Esophagus squamous epithelium (tissue), 5 donors: ENCODE measurements at places on chromosomes 2 and 18.

GRCh38 chr2:19829672-19830071 lies 72.1 kb downstream of the TTC32 start:
- DNase-seq, result no peak

DNA sequence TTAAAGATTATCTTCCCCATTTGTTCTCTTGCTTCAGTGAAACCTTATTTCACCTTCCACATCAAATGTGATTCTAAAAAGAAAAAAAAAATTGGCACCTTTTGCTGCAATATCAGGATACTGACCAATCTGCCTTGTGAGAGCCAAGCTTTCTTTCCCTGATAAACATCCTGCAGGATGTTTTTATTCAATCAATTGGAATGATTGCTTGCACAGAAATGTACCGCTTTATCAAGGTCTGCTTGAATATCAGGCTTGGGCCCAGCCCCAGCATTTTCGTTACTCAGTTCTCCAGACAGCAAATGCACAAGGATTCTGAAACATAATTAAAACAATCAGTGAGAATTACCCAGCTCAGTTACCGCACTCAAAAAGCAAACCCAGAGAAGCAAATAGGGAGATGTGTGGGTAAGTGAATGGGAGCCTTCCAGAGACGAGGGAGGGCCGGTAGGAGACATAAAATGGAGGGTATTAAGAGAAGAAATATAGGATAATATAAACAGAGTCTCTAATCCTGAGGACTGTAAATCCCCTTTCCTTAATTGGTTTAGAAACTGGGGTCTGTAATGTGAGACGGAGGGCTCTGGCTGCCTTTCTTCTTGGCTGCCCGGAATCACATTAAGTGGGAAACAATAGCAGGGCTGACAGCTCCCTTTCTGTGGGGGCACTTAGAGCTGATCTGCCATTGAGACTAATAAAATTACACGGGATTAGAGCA lies 291.8 kb downstream of the ICOS start:
- DNase-seq, result no peak

DNA sequence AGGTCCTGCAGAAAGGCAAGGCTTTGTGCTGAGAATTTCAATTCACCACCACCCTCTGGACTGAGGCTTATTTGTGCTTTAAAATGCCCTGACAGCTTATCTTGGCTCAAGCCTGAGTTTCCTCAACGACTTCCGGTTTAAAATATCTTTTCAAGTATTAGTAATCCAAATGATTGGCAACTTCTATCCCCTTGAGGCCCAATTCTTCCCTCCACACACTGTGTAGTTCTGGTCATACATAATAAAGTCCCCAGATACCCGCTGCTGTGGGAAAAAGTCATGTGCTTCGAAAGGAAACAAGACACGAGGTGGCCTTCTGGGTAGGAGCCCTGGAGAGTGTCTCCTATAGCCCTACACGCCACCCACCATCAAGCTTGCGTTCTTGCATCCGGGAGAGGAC lies 393.4 kb downstream of the ALK start:
- no peak for DNase-seq

DNA sequence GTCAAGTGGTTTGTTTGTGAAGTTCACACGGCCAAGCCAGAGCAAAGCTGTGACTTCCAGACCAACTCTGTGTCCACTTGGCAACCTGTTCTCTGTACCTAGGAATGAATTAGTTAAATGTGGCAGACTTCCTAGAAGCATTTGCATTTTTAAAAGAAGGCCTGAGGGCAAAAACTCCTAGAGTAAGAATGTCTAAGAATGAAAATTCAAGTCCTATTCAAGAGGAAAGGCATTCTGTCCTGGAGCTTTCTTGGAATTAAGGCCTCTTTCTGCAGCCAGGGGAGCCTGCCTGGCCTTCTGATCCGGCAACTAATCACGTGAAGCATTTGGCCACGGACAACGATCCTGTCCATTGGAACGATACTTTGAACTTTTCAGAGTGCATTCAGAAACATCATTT lies 155.0 kb downstream of the SETBP1 start:
- DNase-seq, result no peak

GRCh38 chr2:152534460-152535135 lies 182.7 kb downstream of the PRPF40A start:
- DNase-seq, result no peak

DNA sequence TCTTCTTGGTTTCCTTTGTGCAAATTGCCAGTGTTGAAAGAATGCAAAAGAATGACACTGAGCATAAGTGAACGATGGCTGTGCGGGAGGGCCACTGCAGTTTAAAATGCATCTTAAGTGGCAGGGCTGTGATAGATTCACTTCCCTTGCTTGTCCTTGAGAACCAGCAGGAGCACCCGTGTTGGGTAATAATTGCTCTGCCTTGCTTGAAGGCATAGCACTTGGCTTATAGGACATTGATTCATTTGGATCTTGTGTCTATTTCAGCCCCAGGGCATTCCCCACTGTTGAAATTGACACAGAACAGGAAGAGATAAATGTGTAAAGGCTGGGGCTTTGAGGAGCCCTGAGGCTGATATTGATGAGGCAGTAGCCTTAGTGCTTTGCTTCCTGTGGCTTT lies 1003.7 kb upstream of the GYPC start:
- no peak for DNase-seq

DNA sequence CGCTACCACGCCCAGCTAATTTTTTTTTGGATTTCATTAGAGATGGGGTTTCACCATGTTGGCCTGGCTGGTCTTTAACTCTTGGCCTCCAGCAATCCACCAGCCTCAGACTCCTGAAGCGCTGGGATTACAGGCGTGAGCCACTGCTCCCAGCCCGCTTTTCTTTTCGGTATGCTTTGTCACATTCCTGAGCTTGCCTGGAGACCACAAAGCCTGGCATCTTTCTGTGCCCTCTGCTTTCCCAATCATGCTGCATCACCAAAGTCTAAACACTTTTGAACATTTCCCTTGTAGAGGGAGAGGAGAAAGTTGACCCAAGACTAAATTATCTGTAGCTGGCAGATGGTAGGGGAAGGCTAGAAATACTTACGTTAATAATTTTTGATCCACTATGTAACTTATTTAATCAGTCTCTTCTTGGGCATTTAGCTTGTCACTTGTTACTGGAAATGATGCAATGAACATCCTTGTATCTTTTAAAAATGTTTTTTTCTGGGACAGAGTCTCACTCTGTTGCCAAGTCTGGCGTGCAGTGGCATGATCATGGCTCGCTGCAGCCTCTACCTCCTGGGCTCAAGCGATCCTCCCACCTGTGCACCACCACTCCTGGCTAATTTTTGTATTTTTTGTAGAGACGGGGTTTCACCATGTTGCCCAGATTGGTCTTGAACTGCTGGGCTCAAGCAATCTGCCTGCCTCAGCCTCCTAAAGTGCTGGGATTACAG lies 2.7 kb upstream of the NPC1 start:
- DNase-seq, result no peak

DNA sequence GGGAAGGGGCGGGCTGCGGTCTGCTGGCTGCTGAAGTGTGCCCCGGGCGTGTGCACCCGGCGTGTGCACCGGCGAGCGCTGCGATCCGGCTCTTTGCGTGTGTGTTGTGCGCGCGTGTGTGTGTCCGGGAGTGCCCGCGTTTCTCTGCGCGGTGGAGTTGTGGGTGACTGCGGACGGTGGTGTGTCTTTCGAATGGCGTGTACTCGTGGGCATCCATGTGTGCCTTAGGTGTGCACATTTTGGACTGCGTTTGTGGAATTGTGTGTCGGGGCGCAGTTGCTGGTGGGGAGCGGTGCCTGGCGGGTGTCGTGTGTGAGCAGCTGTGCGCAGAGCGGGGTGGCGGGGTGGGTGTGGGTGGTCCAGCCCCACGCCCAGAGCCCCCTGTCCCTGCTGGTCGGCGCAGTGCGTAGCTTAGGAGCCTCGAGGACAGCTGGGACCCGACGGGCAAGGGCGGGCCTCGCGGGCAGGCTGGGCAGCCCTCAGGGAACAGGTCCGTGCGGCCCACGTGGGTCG lies 533 bp downstream of the HPCAL1 start:
- no peak for DNase-seq

- no peak for DNase-seq
Observed at GRCh38 chr2:203743441-203743981, 37.1 kb downstream of the CD28 start.

DNA sequence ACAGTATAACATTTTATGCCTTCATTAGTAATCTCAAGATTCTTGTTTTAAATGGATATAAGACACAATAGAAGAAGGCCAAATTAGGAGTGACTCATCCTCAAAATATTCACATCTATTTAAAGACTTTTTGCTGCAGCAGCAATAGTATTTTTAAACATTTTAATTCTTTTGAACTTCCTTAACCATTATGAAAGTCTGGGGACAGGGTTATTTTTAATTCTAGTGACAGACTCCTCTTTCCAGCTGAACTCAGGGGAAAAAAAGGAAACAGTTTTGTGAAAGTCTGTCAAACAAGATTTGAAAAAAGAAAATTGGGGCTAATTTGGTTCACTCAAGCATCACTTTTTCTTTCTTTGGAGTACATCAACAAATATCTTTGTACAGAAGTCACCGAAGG lies 541.8 kb downstream of the NUP35 start:
- DNase-seq, result no peak

DNA sequence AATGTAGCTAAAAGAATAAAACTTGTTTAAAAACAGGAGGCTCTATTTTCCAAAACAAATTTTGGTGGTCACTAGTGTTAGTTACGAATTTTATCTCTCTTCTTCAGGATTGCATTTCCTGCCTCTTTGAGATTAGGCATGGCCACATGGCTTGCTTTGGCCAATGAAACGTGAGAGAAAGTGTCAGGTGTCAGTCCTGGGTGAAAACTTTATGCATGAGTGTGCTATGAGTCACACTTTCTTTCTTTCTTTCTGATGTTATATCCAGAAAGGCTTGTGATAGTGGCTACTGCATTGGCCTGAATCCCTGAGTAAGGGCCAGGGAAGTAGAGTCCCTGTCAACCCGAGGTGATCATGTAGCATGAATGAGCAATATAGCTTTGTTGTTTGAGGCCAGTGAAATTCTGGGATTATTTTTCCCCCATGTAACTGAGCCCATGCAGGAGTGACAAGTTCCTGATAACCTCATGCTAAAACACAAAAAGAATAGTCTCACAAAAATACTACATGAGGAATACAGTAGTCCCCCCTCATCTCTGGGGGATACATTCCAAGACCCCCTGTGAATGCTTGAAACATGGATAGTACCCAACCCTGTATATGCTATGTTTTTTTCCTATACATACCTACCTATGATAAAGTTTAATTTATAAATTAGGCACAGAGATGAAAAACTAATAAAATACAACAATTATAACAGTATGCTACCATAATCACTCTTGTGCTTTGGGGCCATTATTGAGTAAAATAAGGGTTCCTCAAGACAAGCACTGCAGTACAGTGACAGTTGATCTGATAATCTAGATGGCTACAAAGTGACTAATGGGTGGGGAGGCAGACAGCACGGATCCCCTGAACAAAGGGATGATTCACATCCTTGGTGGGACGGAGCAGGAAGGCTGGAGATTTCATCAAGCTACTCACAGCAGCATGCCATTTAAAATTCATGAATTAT lies 109.5 kb downstream of the CDC42EP3 start:
- DNase-seq, result no peak

DNA sequence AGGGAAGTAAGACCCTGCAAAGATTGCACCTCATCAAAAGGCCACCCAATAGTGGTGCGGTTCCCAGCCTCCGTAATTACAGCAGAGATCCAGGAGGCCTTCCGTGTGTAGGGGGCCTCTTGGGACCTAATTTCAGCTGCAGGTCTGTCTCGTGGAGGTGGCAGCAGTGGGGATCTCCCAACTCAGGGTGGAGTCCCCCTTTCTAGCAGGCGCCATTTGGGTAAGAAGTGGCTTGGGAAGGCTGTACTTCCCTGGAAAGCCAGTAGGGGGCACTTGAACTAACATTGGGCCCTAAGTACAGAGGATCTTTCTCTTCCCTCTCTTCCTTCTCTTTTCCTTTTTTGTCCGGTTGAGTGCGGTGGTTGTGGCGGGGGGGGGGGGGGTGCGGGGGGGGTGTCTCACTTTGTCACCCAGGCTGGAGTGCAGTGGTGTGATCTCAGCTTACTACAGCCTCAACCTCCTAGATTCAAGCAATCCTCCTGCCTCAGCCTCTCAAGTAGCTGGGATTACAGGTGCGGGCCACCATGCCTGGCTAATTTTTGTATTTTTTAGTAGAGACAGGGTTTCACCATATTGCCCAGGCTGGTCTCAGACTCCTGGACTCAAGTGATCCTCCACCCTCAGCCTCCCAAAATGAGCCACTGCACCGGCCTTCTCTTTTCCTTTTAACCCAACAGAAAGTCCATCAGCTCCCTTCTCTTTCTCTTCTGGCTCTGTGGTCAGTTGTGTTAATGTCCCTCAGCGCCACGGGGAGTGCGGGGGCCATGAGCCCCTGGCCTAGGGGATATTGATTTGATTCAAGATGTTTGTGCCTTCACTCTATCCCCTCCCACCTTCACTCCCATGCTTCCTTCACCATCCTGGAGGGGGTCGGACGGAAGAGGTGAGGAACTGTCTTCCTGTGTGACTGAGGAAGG lies 32.0 kb downstream of the CENPO start:
- DNase-seq, result no peak

DNA sequence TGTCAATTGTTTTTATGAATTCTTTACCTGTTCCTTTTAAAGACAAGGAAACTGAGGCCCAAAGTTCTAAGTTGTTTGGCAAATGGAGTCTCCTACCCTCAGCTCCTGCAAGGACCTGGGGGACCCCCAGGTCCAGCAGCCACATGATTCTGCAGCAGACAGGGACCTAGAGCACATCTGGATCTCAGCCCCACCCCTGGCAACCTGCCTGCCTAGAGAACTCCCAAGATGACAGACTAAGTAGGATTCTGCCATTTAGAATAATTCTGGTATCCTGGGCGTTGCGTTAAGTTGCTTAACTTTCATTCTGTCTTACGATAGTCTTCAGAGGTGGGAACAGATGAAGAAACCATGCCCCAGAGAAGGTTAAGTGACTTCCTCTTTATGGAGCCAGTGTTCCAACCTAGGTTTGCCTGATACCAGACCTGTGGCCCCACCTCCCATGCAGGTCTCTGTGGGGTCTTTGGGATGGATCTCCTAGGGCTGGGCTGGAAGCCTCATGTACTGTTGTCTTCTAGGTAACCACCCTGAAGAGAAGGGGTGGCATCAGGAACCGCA lies 5.6 kb upstream of the CENPA start:
- DNase-seq, result no peak
